NCI-H2107 (cell line): ENCODE measurements at places on chromosomes 1 and 21.
A peak's percentile ranks its signal among the peaks of the same experiment; 100 is the strongest.

DNA sequence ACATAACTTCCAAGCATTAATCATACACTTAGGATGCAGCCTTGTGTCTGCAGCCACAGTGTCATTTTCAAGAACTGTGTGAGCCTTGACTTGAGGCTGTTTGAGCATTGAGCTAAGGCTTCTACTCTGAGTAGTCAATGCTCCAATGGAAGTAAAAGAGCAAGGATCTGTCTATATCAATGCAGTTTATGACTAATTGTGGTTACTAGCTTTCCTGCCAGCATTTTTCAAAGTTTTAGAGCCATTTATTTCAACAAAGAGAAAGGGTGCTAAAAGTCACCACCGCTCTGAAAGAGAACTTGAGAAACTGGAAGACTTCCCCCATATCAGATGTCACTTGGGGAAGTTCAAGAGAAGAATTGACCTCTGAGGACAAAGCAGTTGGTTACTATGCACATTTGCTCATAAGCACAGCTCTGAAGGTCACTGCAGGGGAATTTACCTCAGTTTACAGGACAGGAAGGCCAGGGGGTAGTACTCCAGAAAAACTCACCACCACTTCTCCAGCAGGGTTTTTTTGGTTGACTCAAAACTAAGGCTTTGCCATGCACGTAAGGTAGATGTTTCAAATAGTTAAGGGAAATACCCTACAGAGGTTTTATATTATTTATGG lies 24.5 kb upstream of the RGS1 start:
- no peak for DNase-seq

DNA sequence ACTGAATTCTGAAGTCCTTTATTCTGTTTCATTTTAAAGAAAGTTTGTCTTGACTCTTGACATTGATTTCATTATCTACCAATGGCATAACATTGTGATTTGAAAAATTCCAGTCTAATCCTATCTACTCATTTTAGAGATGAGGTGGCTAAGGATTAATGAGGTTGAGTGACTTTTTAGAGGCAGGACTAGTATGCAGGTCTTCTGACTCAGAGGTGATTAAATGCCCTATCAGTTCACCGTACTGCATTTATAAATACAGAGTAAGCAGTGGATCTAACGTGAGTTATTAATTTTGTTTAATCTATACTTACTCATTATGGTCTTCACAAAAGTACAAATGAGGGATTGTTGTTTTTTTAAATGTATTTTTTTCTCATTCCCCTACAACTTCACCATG lies 277.6 kb downstream of the PTBP2 start:
- DNase-seq = no peak

DNA sequence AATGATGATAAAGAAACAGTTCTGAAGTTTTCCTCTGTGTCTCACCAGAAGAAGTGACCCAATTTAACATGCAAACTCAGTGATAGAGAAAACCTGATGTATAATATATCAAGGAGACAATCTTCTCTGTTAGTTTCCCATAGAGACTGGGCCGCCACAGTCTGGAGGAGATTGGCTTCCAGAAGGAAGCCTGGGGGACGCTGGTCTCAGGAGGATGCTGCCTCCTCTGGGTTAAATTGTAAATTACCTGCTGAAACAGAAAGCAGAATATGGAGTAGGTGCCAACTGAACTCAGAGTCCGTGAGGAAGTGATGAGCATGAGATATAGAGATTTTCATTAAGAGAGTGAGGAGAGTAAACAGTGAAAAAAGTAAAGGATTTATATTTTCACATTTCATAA lies 15.8 kb downstream of the OR14I1 start:
- no peak for DNase-seq

DNA sequence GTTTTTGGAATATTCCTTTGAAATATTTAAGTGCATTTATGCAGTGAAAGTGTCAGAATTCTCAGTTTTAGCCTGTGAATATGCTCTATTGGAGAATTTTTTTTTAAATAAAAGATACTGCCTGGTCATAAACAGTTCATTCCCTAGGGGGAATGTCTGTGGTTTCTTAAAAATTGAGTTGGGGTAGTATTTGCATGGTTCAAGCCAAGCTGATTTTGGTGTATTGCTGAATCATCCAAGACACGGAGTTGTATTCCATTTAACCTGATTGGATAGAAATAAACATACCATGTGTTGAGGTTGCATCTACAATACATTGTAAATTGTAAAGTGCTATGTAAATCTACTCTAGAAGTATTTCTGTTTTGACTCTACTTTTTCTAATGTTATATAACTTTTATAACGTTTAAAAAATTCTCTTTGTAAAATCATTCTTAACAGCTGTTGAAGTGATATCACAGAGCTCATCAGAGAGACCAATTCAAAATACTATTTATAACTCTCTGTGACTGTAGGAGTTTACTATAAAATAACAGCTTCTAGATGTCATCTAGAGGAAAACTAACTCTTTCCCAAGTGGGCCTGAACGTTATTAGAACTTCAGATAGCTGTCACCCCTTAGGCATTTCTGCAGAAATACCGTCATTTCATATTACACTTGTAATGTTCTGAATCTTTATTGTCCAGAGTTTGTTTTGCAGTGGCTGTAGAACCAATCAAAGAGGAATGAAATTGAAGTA lies 199.1 kb downstream of the USP25 start:
- no peak for DNase-seq

DNA sequence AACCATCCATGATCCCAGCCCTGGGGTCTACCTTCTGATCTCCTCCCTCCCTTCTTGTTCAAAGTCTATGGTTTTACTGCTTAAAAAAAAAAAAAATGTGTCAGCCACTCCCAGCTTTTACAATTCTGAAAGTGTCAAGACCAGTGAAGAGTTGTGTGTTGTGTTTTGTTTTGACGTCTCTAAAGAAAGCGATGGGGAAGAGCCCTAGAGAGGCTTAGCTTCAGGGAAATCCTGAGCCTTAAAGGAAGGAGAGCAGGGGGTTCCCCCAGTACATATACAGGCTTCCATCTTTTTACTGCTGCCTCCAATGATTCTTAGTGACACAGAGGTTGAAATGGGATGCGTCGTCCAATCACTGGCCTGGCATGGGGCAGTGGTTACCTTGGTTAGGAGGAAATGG lies 13.9 kb upstream of the FMOD start:
- DNase-seq = no peak

GRCh38 chr1:199857516-199857915 lies 170.0 kb upstream of the NR5A2 start:
- no peak for DNase-seq

GRCh38 chr1:107405236-107405635 lies 264.4 kb downstream of the NTNG1 start:
- DNase-seq = no peak

DNA sequence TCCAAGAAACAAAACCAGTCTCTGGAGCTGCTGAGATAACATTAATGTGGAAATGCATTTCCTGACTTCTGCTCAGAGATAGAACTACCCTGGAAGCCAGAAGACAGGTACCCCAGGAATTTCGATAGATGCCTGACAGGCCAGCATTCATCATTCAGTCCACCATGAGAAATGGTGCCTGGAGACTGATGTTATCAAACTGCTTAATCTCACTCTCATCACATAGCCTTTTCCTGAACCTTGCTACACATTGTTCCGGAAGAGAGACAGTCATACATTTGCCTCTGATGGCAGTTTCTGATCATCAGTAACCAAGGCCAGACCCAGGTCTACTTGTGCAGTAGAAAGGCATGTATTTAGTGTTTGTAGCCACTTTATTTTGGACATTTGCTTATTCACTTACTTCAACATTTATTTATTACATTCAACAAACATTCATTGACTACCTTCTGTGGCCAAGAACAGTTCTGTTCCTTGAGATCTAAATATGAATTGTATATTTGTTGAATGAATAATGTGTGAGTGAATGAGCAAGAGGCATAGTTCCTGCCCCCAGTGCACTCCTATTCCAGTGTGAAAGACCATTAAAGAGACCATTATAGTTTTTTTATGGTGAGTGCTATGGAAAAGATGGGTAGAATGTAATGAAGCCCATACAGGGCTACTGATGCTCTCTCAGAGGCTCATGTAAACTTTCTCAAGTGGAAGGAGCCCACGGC lies 485.7 kb downstream of the NUF2 start:
- DNase-seq = no peak

DNA sequence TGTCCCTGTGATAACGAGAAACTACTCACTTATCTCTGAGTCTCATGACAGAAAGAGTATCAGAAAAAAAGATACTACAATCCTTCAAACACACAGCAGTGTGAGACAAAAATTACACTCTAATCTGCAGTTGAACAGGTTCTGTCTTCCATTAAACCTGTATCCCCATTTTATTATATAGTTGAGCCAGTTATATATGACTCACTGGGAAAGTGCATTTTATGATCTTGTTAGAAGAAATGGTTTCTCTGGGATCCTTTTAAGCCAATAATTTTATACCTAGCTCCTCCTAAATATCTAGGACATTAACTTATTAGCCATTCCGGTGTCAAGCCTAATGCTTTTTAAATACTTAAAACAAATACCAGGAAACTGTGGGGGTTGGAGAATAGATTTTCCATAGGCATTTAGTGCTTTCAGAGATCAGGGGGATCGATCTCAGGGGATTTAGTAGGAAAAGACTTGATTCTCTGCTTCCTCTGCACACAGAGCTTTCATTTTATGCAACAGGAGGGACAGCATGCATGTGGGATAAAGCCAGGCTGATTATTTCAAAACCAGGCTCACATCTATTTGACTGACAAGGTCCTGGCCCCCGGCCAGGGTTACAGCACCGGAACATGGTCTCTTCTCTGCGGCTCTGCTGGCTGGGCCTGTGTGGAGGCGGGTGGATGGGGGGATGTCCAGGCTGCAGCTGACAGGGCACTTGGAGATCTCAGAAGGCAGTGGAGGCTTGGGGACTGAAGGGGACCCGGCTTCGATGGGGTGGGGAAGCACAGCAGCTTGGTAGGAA lies 310.6 kb downstream of the DISC1 start:
- DNase-seq = no peak

DNA sequence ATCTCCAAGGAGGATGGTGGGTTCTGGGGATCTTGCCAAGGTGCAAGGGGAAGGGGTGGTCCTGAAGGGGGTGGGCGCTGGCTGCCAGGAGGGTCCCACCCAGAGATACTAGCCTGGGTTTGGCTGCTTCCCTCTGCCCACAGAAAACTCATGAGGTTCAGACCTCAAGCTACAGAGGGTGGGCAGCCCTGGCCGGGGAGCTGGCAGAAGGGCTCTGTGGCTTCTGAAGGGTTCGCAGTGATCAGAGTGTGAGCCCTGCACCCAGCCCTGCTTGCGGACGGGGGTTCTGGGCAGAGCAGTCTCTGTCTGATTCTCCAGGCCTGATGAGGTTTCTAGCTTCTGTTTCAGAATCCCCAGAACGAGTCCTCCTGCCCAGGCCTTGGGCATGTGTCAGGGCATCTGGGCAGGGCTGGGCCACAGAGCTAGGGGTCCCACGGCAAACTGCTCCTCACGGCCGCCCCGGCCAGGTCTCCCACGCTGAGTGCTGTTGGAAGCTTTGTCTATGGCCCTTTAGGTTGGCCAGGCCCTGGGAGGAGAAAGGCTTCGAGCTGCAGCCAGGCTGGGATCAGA lies 635 bp upstream of the MMEL1 start:
- DNase-seq = no peak

DNA sequence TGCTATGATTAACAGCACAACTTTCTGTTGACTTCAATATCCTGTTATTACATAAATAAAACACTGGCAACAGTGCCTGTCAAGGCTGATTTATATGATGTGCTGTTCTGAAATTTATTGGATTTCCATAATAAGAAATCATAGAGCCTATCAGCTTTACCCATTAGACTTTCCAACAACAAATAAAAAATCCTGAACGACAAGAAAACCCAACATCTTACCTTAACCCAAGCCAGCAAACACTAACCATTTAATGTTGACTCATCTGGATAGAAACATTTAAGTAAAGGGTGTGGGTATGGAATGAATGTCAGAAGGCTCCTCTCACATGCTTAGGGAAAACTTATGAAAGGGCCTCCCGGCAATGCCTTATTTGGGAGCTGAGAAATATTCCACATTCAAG lies 165.1 kb downstream of the SLC45A1 start:
- DNase-seq = no peak

GRCh38 chr1:115530407-115530806 lies 111.4 kb upstream of the VANGL1 start:
- no peak for DNase-seq

GRCh38 chr1:168728473-168729404 lies at the start of gene DPT:
TSS of gene DPT (minus strand) at chr1:168729206. CDS start at chr1:168729174, 32 bp downstream.
- no peak for DNase-seq

DNA sequence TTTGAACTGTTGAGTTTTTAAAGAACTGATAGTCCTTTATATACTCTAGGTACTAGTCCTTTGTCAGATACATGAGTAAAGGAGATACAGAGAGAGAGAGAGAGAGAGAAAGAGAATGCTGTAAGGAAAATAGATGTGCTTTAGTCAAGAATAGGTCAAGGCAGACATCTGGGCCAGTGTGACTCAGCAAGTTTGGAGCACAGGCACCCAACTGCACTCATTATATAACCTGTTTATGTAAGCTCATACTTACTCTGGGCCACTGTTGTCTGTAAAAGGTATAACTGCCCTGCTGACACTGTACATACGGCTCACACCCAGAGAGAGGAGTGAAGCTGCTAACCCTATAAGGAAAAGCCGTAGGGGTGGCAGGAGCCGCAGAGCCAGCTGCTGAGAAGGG lies 32.2 kb upstream of the AKT3 start:
- DNase-seq = no peak

DNA sequence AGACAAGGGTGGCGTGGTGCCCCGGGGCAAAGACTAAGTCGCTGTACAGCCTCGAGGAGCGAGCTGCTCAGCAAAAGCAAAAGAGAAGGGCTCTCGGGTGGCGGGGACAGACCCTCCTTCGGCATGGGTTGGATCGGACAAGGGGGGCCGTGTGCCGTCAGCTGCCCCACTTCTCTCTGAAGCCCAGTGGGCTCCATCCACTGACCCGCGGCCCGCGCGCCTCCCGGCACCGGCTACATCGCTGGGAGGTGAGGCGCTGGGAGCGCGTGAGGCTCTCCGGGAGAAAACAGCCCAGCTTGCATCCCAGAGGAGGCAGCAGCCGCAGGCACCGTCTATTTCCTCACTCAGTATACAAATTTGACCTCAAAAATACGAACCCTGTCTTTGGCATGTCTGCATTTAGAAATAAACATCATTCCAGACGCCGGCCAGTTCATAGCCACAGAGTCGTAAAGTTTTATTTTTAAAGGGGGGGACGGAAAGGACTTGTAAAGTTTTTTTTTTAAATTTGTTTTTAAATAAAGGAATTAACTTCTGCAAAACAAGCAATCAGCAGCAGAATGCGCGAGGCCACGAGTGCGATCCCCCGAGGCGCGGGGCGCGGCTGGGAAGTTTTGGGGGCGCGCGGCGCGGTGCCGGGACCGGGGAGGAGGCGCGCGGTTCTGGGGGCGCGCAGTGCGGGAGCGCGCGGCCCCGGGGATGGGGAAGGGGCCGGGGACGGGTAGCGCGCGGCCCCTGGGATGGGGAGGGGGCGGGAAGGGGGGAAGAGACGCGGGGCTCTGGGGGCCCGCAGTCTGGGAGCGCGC lies 689 bp upstream of the GPR137B start:
- peak; percentile 32 for DNase-seq

- no peak for DNase-seq
Observed at GRCh38 chr1:4218619-4219018, 318.5 kb upstream of the C1orf174 start.
